ENCODE measurements at places on chromosomes 7 and 10.

- no peak for DNase-seq
Observed at GRCh38 chr10:44422570-44423101, 37.7 kb upstream of the CXCL12 start.

GRCh38 chr7:39428221-39428620, 138.0 kb upstream of the YAE1 start:
- DNase-seq: no peak

- DNase-seq: no peak
Observed at GRCh38 chr7:148332191-148333186, 258.1 kb upstream of the C7orf33 start.

- DNase-seq: no peak
Observed at GRCh38 chr7:94420328-94420727, 25.6 kb downstream of the COL1A2 start.

- no peak for DNase-seq
Observed at GRCh38 chr10:3654496-3654895, 130.5 kb downstream of the KLF6 start.

DNA sequence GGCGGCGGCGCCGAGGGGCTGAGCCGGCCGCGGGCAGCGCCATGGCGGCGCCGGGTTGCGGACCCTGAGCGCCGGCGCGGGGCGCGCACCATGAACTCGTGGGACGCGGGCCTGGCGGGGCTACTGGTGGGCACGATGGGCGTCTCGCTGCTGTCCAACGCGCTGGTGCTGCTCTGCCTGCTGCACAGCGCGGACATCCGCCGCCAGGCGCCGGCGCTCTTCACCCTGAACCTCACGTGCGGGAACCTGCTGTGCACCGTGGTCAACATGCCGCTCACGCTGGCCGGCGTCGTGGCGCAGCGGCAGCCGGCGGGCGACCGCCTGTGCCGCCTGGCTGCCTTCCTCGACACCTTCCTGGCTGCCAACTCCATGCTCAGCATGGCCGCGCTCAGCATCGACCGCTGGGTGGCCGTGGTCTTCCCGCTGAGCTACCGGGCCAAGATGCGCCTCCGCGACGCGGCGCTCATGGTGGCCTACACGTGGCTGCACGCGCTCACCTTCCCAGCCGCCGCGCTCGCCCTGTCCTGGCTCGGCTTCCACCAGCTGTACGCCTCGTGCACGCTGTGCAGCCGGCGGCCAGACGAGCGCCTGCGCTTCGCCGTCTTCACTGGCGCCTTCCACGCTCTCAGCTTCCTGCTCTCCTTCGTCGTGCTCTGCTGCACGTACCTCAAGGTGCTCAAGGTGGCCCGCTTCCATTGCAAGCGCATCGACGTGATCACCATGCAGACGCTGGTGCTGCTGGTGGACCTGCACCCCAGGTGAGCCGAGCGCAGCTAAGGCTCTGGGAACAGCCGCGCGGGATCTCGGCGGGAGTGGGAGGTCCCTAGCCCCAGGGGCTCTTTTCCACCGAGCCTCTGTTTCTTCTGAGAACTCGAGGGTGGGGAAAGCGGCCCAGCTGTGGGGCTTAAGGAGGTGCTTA, at the start of gene GPR26:
TSS of gene GPR26 (plus strand) at position 38 of the 919 bp plus-strand sequence. CDS start at position 91, 53 bp downstream.
- DNase-seq: no peak

GRCh38 chr10:84706431-84706830, 378.0 kb downstream of the CCSER2 start:
- no peak for DNase-seq

DNA sequence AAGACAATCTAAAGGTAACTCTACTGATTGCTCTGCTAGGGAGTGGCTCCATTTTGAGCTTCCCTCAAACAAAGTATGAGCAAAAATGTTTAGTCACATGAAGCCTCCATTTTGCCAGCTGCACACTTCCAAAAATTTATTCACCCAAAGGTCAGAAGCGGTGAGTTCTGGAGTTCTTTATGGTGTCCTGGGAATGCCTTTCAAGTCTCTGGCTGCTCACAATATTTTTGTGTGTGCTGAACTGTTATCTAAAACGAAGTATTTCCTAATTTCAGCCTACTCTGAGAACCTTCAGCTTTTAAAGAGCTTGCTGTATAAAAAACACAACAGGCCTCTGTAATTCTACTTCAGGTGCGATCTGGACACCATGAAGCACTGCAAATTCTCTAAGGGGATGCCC, 15.6 kb downstream of the NRCAM start:
- DNase-seq: no peak

- no peak for DNase-seq
Observed at GRCh38 chr10:27319752-27320431, 79.3 kb upstream of the ACBD5 start.

DNA sequence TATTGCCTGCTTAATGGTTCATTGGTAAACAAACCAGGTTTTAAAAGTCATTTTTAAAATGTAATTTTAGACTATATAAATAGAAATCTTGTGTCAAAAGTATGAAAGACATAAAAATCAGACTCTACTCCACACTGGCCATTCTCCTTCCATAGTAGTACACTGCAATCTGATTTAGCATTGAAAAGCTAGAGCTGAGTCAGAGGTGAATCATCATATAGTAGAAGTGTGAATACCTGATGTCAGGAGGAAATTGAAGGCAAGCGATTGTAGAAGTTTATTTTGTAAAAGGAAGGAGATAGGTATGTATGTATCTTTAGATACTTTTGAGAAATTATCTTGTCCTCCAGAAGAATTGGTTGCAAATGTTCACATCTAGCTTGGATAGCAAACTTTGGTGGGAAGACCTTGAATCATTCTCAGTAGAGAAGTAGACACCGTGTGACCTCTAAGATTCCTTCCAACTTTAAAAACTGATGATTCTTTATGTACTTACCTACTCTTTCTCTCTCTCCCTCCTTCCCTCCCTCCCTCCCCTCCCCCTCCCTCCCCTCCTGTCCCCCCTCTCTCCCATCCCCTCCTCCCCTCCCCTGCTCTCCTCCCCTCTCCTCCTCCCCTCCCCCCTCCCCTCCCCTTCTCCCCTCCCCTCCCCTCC, 88.1 kb downstream of the BTAF1 start:
- no peak for DNase-seq

DNA sequence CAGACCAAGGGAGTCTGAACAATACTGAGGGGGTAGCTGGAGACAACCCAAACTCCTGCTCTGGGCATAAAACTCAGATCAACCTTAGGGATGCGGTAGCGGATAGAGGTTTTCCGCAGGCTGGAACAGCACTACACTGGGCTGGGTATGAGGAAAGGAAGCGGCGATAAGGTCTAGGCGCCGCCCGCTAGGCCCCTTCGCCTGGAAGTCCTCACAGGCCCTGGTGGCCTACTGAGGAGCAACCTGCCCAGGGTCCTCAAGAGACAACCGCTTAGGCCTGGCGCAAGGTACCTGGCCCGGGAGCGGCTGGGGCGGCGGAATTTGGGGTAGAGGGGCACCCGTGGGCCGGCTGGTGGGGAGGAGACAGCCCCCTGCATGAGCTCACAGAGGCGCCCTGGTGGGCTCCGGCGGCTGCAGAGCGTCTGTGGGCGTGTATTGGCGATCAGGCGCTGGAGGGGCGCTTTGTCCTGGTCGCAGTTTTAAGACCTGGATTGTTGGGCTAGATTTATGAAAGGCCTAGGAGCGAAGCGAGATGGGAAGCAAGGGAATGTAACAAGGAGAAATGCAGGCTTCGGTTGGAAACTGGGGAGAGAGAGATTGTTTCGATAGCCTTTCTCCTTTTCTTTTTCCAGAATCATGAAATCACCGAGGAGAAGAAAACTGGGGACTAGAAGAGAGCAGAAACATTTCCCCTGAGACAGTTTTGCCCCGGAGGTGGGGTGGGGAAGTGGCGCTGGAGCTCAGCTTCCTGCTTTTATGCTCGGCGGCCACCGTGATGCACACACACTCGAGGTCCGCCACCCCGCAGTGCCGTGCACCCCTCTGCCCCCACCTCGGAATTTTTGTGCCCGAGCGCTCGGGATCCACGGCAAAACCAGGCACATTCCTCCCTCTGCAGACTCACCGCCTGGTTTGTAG, 2.4 kb upstream of the NKX2-3 start:
- no peak for DNase-seq

- DNase-seq: no peak
Observed at GRCh38 chr7:114130866-114131265, 212.1 kb upstream of the PPP1R3A start.

DNA sequence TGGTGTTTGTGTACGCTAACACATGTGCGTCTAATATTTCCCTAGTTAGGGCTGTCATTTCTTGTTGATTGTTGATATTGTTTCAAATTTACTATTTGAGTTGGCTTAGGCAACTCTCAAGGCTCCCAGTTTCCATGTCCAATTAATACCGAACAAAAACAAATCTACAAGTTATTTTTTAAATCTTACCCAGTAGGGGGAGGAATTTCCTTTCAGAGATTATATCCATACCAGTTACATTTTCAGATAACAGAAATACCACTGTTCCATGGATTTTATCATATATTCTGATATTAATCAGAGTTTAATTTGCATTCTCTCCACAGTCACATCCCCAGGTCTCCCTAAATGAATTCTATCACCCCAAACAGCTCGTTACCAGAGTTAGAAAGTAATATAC, 7.2 kb upstream of the AKR1B10 start:
- DNase-seq: no peak

- DNase-seq: no peak
Observed at GRCh38 chr7:13829914-13830900, 159.3 kb downstream of the ETV1 start.

- no peak for DNase-seq
Observed at GRCh38 chr7:121266307-121266894, 62.4 kb upstream of the WNT16 start.

DNA sequence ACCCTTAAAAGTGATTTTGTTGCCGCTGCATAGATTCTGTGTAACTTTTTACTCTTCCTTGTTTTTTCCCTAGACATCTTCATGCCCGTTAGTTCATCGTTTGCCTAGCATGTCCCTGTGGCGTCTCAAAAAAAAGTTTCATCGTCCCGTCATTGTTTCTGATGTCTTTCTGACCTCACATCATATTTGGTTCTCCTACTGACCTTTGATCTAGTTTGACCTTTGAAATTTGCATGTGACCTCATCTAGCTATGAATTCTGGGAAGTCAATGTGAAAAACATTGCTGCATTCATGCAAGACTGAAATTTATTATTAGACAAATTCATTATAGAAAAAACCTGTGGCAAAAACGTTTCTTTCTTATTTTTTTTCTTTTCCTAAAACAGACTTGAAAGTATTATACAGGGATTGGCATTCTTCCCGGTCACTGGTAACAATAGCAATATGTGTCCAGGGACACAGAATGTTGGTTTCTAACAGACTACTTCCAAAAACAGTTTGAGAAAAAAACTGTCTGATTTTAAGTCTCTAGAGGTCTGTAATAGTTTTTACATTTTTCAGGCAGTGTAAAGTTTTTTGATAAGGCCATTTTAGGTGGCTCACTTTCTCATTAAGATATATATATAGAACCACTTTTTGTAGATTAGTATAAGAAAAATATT, 280.9 kb downstream of the USP6NL start:
- no peak for DNase-seq

- no peak for DNase-seq
Observed at GRCh38 chr7:57177856-57178767, 45.9 kb upstream of the ZNF479 start.

DNA sequence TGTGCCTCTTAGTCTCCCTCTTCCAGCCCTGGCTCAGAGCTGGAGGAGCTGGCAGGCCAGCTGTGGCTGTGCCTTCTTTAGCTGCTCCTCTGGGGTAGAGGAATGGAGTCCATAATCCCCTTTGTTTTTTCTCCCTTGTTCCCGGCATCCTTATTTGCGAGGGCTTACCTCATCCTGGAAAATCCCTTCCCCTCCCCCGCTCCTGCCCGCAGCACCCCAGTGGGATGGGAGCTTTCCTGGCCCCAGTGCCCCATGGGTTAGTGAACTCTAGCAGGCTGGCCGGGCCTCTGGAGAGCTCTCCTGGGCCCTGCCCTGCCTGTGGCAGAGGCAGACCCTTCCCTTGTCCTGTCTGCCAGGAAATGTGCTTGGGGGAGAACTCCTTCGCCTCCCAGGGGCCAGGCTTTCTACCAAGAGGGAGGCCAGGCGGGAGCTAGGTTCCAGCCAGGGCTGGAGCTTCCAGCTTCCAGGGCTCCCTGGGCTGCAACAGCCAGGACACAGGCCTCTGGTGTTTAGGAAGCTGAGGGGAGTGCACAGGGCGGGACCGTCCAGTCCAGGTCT, 16.5 kb upstream of the TRIM8 start:
- peak; percentile 61 for DNase-seq

DNA sequence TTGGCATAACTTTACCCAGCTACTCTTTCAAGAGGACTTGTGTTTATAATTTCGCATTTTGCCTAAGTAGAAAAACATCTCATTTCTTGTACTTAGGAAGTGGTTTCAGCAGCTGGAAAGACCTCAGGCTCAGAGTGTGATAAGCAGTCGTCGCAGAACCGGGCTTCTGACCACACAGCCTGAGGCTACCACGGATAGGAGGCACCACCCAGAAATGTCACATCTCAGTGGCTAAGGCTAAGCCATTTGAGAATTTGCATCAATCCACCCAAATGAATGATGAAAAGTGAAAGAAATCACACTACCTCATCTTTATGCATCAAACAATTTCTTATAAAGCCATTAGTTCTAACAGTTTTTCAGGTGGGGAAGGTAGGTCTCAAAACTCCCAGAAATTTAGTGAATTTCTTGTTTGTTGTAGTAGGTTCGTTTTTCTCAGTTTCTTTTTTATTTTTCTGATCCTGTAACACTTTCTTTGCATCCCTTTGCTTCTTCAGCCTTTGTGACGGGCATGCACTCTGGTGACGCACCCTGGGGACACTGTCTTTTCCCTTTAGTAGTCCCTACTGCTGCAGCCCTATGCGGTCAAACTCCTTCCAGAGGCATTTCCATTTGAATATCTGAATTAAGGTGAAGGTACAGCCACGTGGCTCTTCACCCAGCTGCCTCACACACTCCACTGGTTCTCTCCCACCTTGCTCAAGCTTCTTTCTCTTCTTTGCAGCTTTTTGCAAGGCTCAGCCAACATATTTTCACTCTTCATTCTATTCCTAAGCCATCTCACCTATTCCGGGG, 68.5 kb downstream of the MAP3K8 start:
- DNase-seq: no peak

- no peak for DNase-seq
Observed at GRCh38 chr7:53607961-53608360, 572.5 kb downstream of the POM121L12 start.

GRCh38 chr10:118961436-118961835, 68.1 kb upstream of the NANOS1 start:
- no peak for DNase-seq

- no peak for DNase-seq
Observed at GRCh38 chr7:117216436-117217069, 106.3 kb downstream of the WNT2 start.

GRCh38 chr10:6722616-6723004, 142.5 kb upstream of the PRKCQ start:
- DNase-seq: no peak

- DNase-seq: no peak
Observed at GRCh38 chr10:15053061-15053460, 9.3 kb downstream of the OLAH start.

GRCh38 chr10:14459665-14460064, 128.9 kb upstream of the FRMD4A start:
- DNase-seq: no peak

All from liver (tissue), 10 donors.